ENCODE measurements at places on chromosomes 6 and 20.
A peak's percentile ranks its signal among the peaks of the same experiment; 100 is the strongest.

DNA sequence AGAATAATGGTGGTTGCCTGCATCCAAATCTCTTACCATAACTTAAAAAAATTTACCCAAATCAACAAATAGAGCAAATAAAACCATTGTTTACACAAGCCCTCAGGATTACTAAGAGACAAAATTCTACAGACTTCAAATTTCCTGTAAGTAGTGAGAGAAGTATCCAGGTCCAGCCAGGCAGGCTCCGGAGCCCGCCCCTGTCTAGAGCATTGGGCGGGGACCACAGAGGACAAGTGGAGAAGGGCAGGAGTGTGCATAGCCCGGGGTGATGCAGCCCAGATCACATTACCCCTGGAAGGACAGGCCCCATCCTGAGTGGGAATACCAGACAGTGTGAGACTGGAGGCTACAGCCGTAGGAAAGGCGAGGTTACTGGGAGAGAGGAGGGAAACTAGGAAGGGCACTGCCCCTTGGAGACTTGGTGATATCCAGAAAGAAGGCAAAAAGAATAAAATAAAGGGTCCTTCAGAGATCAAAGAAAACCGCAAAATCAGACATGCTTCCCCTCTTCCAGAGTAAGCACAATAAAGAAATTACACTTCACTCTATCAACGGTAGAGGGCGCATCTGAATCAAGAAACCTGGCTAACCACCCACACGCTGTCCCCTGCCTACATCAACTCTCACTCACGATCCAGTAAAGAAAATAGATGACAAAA, 26.6 kb downstream of the RIN2 start:
- no peak for DNase-seq

- no peak for DNase-seq
Observed at GRCh38 chr20:47248448-47248966, 108.0 kb downstream of the ZMYND8 start.

DNA sequence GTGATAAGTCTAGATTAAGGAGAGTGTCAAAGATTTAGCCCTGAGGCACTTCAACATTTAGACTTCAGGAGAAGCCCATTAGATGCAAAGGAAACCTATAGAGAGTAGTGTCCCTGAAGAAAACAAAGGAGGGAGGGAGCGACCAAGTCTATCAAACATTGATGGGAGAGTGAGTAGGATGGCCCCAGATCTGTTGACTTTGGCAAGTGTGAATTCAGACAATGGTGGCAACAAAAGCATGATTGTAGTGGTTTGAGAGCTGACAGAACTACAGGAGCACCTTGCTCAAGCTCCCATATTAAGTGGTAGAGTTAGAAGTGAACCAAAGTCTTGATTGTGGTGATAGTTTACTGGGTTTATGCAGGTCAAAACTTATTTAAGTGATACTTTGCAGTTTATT, 979 bp upstream of the ABCF1 start:
- DNase-seq = no peak

- DNase-seq = no peak
Observed at GRCh38 chr6:11329726-11330412, 97.4 kb upstream of the NEDD9 start.

GRCh38 chr20:4602297-4602631, 119.4 kb upstream of the PRND start:
- DNase-seq = no peak

GRCh38 chr6:6319952-6320811, at the start of gene F13A1:
F13A1 (minus strand) TSS chr6:6320662; CDS start chr6:6318664, 1,998 bp downstream.
- DNase-seq = peak; percentile 13

GRCh38 chr20:10109641-10110040, 74.9 kb downstream of the ANKEF1 start:
- DNase-seq = no peak

DNA sequence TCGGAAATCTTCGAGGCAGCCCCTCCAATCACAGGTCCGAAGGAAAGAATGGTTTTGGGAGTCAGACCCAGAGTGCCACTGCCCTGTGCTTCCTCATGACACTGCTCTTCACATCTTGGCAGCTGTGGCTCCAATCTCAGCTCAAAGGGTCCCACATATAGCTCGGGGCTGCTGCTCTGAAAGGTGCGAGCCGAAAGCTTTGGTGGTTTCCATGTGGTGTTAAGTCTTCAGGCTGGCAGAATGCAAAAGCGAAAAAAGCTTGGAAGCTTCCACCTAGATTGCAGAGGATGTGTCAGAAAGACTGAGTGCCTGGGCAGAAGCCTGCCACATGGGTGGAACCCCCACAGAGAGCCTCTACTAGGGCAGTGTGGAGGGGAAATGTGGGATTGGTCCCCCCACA, 314.3 kb upstream of the CHD6 start:
- no peak for DNase-seq

DNA sequence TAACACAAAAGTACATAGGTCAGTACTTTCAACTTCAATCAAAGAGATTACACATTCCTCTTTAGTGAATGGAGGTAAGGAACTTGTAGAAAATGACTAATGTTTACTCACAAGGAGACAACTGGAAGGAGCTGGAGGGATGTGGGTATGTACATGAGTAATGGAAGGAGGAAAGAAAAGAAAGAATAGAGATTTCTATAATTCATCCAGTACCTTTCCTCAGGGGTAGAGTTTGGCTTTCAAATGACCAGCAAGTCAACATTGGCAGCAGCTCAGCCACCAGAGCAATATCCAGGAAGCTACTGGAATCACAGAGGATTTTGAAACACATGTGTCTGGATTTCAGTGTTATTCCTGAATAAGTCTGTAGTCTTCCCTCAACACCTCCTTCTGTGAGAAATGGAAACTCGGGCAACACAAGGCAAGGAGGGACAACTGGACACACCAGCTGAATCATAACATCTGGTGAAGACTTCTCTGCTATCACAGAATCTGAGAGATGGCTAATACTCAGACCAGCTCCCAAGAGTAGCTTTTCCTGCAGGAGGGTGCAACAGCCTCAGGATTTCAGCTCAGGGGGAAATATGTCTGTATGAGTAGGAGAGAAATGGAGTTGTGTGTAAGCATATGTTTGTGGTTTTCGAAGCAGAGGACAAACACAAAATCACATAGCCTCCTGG, 98.8 kb downstream of the HAO1 start:
- DNase-seq = no peak

DNA sequence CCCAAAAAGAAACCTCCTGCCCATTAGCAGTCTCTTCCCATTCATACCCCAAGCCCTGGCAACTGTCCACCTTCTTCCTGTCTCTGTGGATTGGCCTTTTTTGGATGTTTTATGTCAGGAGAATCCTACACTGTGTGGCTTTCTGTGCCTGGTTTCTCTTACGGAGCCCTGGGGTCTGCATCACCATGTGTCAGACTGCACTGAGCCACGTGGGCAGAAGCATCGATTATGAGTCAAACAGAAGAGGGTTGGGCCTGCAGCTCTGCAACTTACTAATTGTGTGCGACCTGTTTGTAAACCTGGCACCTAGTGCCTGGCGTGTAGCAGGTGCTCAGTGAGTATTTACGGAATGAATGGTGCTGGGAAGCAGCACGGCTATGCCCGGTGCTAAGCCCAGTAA, 62.6 kb downstream of the IGF2R start:
- DNase-seq = no peak

- no peak for DNase-seq
Observed at GRCh38 chr6:33754222-33754621, 7.5 kb upstream of the IP6K3 start.

GRCh38 chr6:161066511-161066910, 74.9 kb downstream of the MAP3K4 start:
- no peak for DNase-seq

GRCh38 chr6:42537536-42537935, 26.3 kb upstream of the UBR2 start:
- DNase-seq = no peak

- no peak for DNase-seq
Observed at GRCh38 chr20:10842116-10842515, 168.3 kb upstream of the JAG1 start.

GRCh38 chr6:79404261-79404660, 133.0 kb downstream of the LCA5 start:
- no peak for DNase-seq

DNA sequence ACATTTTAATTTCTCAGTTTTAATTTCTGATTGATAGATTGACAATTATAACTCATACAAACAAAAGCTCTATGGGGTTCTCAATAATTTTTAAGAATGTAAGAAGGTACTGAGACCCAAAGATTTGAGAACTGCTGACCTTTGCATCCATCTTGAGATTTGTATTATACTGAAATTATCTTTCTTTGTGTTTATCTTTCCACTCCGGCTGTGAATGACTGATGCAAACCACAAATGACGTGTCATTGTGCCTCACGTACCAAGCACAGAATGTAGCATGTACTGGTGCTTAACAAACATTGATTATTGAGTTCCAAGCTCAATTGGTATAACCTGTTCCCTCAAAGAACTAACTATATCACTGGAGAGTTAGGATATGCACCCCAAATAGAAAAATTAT, 152.1 kb upstream of the SMLR1 start:
- no peak for DNase-seq

GRCh38 chr6:110859335-110859792, 15.2 kb upstream of the AMD1 start:
- peak; percentile 8 for DNase-seq

- no peak for DNase-seq
Observed at GRCh38 chr6:41404182-41404845, 68.9 kb downstream of the NCR2 start.

DNA sequence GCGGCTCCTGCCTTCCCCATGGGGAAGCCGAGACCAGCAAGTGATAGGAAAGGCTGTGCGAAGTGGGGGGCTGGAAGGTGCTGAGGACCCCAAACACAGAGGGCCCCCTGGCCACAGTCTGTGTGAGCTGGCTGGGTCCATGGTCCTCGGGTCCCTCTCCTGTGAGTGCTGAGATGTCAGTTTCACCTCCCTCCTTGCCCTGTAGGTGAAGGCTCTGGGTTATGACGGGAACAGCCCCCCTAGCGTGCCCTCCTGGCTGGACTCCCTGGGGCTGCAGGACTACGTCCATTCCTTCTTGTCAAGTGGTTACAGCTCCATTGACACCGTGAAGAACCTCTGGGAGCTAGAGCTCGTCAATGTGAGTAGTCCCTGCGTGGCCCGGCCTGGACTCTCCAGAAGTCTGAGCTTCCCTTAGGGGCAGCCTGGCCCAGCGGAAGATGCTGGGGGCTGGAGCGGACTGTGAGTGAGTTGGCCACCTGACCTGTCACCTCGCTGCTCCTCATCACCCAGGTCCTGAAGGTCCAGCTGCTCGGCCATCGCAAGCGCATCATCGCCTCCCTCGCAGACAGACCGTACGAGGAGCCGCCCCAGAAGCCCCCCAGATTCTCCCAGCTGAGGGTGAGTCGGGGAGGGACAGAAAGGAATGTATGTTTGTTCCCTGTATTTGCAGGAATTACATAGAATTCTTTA, 61.7 kb downstream of the TCP11 start:
- DNase-seq = no peak

DNA sequence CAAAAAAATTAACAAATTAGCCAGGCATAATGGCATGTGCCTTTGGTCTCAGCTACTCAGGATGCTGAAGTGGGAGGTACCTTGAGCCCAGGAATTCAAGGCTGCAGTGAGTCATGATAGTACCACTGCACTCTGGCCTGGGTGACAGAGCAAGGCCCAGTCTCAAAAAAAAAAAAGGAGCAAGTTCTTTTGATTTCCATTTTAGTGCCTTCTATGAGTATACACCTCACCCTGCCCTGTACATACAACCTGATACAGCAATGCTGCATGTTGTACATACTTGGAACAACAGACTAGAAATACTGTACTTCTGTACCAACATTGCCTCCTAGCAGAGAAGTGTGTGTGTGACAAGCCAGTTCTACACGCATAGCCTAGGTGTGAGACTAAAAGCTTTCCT, 97.3 kb upstream of the CARMIL1 start:
- no peak for DNase-seq

- DNase-seq = no peak
Observed at GRCh38 chr6:51045548-51045947, 226.9 kb downstream of the TFAP2B start.

Data from mucosa of descending colon (tissue), 3 donors.